ENCODE measurements at places on chromosomes 7 and 10. TPM values are rescaled to one million over a fixed set of nuclear protein-coding genes. Genes with fewer than 3 reads are reported as not detected.

SLC13A4 gene
- not detected for total RNA-seq

WASHC2A gene
- total RNA-seq, result 33.3 TPM

COMTD1 gene
- 32.3 TPM for total RNA-seq

ABCF2 gene
- total RNA-seq, result 36.1 TPM

MSS51 gene
- total RNA-seq, result 1.7 TPM

PHYHIPL gene
- total RNA-seq, result 0.52 TPM

MMP21 gene
- total RNA-seq, result not detected

STAMBPL1 gene
- 27.4 TPM for total RNA-seq

DDC gene
- not detected for total RNA-seq

GOLGA7B gene
- total RNA-seq, result 0.06 TPM

LRRTM3 gene
- 0.33 TPM for total RNA-seq

TUBAL3 gene
- not detected for total RNA-seq

MGMT gene
- total RNA-seq, result 30.0 TPM

KAZALD1 gene
- 3.2 TPM for total RNA-seq

MPP7 gene
- 46.6 TPM for total RNA-seq

ADAM8 gene
- total RNA-seq, result 8.9 TPM

ARPC1A gene
- total RNA-seq, result 105 TPM

XPNPEP1 gene
- 43.2 TPM for total RNA-seq

OPALIN gene
- not detected for total RNA-seq

HIPK2 gene
- 28.8 TPM for total RNA-seq

SUGCT gene
- total RNA-seq, result 13.9 TPM

SLC26A3 gene
- total RNA-seq, result 12.0 TPM

MAGI2 gene
- total RNA-seq, result 21.6 TPM

SLC18A3 gene
- 0.57 TPM for total RNA-seq

ELOVL3 gene
- not detected for total RNA-seq

MGAM2 gene
- not detected for total RNA-seq

GTF2IRD1 gene
- 22.7 TPM for total RNA-seq

GPR158 gene
- total RNA-seq, result 0.50 TPM

CYP2C19 gene
- not detected for total RNA-seq

IFIT1 gene
- total RNA-seq, result 15.4 TPM

PLXNA4 gene
- 9.5 TPM for total RNA-seq

SERPINE1 gene
- 26.5 TPM for total RNA-seq

CLDN4 gene
- total RNA-seq, result 0.71 TPM

GIMAP7 gene
- 15.8 TPM for total RNA-seq

IGFBP1 gene
- not detected for total RNA-seq

STRIP2 gene
- 2.1 TPM for total RNA-seq

HABP2 gene
- total RNA-seq, result not detected

CACNB2 gene
- total RNA-seq, result 89.6 TPM

RELN gene
- total RNA-seq, result 10.1 TPM
